ENCODE measurements at places on chromosomes 13 and 19. TPM values are rescaled to one million over a fixed set of nuclear protein-coding genes. Genes with fewer than 3 reads are reported as not detected.

Gene MED29
- total RNA-seq = 18.0 TPM

Gene FPR2
- 0.07 TPM for total RNA-seq

Gene VSTM1
- not detected for total RNA-seq

Gene DUXA
- total RNA-seq = not detected

Gene ADM5
- total RNA-seq = 0.36 TPM

Gene ETV2
- 0.13 TPM for total RNA-seq

Gene DNAAF3
- 0.10 TPM for total RNA-seq
